T-helper 22 cell (primary cell): ENCODE measurements at places on chromosomes 5 and 9.

- DNase-seq = no peak
Measured at GRCh38 chr5:162888268-162888667, 549.1 kb upstream of the CCNG1 start.

- DNase-seq = no peak
Measured at GRCh38 chr9:76709020-76709419, 55.2 kb upstream of the PCA3 start.

GRCh38 chr9:109181284-109181683 is 14.2 kb upstream of the FRRS1L start:
- no peak for DNase-seq

DNA sequence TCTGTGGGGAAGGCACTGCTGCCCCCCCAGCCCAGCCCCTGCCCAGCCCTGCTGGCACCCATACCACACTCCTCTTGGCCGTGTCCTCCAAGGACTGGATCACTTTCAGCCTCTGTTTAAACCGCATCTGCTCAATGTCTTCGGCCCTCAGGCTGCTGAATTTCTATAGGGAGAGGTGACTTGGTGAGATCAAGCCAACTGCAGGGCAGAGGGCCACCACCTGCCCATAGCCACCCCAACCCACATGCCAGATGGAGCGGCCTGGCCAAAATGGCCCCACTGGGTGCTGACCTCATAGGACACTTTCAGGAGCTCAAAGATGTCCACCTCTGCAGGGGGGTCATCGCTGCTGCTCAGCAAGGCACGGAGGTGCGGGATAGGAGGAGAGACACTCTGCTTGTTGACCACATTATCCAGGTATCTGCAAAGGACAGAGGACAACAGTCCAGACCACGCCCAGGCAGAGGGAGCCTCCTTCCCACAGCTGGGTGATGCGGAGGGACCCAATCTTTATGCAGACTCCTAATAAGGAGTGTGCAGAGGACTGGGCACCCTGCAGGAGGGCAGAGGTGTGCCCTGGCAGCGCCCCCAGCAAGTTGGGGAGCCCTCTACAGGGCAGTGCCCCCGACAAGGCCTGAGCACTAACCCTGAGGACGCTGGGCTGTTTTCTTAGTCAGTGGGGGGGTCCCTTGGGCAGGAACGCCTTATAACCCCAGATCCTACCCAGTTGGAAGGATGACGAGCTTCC is 14.4 kb upstream of the MRNIP start:
- DNase-seq = no peak

GRCh38 chr5:171521219-171521633 is 101.8 kb downstream of the FGF18 start:
- DNase-seq = no peak

GRCh38 chr5:96823900-96824380 is 16.2 kb upstream of the ERAP1 start:
- DNase-seq = no peak

DNA sequence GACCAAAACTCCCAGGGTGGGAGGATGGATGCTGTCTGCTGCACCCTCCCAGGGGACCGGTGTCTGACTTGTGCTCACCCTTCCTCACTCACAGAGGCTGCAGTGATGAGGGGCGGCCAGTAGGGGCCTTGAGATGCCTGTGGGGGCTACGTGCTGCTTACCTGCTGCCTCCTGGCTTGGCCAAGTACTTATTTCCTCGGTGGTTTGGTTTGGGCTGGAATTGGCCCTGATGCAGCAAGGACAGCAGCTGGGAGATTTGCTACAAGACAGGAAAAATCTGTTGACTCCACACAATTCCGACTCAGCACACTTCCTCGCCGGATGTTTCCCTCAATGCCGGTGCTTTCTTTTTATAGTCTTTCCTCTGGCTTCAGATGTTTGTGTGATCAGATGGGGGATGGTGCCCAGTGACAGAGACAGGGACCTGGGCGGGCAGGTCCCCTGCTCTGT is 6.6 kb downstream of the PCDH12 start:
- no peak for DNase-seq
